Peyer's patch (tissue), 4 donors: ENCODE measurements at places on chromosomes 2 and 18.

GRCh38 chr2:120150040-120150482, 73.1 kb downstream of the TMEM185B start:
- DNase-seq: no peak

GRCh38 chr2:136653861-136654260, 111.5 kb upstream of the THSD7B start:
- DNase-seq: no peak

DNA sequence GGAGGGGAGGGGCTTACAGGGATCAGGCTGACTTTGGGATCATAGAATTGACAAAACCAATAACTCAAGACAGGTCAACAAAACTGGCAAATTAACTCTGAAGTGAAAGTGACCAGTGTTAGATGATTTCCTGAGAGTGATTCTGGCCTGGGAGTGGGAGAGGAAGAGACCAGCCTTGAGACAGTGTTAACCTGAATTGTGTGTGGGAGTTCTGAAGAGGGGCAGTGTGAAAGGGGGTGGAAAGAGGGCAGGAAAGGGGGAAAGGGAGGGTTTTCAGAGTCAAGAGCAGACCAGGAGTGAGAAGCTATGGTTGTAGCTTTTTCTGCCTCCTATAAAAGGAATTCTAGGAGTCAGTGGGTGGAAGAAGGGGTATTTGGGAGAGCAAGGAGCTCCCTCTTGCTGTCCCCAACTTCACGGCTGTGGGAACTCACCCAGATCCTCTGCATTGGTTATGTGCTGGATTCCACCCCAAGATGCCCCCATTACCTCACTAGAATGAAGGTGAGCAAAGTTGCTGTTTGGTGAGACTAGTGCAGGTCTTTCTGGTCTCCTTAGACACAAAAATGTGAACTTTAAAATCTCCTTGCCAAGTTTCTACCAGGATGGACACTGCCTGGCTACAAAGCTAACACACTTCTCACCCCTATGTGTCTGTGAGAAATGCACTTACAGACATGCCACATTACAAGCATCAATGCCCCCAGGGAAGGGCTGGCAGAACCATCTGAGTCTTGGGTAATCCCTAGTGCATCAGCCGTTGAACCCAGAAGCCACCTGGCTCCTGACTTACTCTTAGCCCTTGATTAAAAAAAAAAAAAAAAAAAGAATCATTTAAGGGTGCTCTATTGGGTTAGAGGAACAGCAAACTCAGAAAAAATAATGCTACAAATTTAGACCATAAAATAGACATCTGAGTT, 61.6 kb downstream of the BMP10 start:
- no peak for DNase-seq

DNA sequence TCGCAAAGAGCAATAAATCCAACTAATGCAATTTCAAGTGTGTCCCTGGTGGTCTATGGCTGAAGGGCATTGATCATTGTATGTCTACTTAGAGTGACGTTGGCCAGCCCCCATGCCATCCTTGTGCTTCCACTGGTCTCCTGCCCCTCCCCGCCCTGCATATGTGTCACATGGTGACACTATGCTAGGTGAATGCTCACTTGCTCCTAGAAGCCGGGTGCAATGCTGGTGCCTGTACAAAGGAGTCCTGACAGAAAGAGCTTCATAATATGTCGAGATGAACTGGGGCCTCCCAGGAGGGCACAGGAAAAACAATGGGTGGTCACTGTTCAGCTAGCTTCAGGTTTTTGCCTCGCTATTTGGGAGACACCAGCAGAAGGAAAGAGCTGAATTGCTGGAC, 5.9 kb upstream of the TRABD2A start:
- DNase-seq: no peak

- no peak for DNase-seq
These were observed 37.8 kb downstream of the RDH14 start for GRCh38 chr2:18522484-18523146.

DNA sequence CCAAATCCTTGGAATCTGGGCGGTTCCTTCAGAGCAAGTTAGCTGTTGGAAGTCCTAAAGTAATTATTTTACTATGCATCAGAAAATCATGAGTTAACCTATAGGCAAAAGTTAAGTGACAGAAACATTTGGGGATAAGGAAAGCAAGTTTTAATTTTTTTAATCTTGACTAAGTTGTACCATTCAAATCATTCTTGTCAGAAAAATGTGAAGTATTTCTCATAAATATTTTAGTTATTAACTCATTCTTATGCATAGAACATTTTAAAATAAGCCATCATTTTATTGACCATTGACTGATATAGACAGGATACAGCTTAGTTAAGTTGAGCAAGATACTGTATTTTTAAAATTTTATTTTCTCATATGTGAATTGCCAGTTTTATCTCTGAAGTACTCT, 98.2 kb upstream of the FOSL2 start:
- DNase-seq: no peak

GRCh38 chr18:49169037-49169521, 218.3 kb upstream of the SMAD7 start:
- peak; percentile 49 for DNase-seq

DNA sequence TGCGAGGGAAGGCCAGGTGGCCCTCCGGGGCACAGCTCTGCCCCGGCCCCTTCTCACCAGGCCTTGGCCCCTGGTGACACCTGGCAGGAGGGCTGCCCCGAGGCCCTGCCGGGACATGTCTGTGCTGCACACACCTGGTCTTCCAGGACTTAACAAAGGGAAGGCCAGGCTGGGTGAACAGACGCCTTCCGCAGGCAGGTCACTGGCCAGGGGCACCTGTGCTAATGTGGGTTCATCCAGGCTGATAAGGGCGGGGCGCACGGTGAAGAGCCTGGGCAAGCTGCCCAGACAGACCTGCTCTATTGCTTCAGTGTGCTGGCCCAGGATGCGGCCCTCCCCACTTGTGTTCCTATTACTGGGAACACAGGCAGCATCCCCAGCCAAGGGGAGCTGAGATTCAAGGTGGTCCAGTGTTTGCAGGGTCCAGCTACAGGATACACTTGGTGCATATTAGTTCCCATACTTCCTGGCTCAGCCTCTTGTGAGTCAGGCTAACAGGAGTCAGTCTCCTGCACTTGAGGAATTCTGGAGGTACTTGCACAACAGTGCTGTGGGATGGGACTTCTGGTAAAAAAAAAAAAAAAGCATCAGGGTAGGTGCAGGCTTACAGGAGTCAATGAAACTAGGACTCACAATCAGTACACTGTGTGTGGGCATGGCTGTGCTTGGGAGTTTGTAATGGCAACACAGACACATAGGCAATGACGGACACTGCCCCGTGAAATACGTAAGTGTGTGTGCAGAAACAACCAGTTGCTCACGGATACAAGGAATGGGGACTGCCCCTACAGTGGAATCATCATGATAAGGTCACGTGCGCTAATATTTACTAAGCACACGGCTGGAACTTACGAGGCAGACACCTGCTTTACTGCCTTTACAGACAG, 261.4 kb downstream of the TWIST2 start:
- no peak for DNase-seq

DNA sequence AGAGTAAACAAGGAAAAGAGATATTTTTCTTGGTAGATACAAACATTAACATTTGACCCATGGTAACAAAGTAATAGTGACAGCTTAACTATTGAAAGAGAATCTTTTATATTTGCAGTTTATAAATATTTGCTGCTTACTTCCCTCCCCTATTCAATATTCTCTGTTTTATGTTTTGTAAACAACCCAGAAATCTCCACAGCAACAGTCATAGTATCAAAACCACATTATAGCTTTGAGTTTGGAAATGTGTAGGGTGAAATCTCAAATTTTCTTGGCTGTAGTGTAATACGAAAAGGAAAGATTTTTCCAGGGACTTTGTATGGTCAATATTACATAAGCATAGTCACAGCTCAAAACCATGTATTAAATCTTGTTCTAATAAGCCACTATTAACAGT, 511.2 kb downstream of the METTL4 start:
- no peak for DNase-seq

- no peak for DNase-seq
These were observed 21.0 kb upstream of the CDKL4 start for GRCh38 chr2:39264733-39265132.

DNA sequence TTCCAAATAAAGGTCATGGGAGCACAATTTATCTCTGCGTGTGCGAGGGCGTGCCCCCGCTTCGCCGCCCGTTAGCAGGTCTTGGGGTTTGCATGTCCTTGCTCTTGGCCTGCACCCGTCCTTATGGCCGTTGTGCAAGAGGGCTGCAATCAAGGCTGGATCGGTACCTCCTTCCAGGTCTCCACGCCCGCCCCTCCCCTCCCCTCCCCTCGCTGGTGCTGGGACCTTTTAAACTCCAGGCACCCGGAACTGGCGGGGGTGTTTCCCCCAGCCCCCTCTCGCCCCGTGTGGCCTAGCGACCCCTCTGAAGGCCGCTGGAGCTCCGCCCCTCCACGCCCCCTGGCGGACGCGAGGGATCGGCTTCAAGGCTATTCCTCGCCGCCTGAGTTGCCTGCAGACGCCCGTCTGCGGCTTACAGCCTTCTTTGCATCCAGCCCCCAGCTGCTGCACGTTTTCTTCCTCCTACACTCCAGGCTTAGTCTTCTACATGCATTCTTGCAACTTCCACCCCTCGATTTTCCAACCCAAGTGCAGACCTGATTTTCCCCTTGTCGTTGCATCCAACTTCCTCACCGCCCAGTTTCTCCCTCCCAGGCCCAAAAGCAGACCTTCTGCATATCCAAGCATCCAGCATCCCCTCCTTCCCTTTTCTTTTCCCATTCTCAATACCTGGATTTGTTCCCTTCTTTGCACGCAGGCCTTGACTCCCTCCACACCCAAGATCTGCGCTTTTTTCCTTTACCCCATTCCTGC, 577 bp downstream of the IDH1 start:
- peak; percentile 93 for DNase-seq

- no peak for DNase-seq
These were observed 5.0 kb upstream of the MYO5B start for GRCh38 chr18:50199921-50200320.

DNA sequence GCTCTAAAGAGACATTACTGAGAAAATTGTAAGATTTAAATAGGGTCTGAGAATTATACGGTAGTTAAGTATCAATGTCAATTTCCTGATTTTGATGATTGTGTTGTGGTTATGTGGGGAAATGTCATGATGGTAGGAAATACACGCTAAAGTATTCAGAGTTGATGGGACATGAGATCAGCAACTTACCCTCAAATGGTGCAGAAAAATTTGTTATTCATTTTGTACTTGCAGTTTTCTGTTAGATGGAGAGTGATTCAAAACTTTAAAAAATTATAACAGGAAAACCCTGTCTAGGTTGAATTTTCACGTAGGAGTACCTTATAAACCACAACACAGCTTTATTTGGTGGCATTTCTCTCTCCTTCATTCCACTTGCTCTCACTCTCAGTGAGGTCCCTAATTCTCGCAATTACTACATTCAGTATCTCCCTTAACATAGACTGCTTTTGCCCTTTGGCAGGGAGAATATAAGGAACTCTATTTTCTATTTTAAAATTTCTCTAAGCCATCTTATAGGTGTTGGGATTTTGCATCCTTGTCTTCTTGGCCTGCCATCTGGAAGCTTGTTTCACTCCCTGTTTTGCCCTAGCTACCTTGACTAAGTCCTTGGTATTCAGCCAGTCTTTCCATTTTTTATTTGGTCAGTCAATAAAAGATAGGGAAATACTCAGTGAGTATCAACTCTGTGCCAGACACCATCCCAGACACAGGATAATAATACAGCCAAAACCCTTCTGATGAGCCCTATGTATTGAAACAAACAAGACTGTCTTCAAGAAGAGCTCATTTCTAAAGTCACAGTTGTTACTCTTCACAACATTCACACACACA, 550.6 kb upstream of the ACVR2A start:
- DNase-seq: no peak

DNA sequence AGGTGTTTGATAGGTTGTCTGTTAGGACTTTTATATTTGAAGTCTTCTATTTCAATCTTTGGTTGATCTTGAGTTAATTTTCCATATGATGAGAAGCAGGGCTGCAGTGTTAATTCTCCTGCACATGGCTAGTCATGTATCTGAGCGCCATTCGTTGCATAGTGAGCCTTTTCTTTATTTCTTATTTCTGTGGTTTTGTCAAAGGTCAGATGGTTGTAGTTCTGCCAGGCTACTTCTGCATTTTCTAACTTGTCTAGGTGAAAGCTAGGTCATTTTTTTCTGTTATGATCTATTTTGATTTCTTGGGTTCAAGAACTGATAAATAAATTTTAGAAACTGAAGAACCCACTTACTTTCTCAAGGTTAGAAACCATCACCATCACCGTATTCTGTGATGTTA, 56.7 kb downstream of the CCDC74A start:
- DNase-seq: no peak

DNA sequence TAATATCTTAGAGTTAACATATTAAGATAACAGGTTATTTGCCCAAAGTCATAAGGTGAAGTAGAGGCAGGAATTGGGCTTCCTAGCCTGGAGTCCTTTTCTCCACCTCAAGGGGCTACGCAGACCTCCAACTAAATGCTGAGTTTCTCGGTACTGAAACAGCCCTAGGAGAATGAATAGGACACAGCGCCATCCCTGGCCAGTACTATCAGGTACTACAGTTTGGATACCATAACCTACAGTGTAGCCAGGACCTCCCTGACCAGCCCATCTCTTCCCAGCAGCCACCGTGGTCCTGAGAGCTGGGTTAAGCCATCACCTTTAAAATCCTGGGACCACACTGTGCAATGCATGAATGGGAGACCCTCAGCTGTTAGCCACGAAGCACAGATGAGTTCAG, 15.7 kb downstream of the CASP8 start:
- no peak for DNase-seq

DNA sequence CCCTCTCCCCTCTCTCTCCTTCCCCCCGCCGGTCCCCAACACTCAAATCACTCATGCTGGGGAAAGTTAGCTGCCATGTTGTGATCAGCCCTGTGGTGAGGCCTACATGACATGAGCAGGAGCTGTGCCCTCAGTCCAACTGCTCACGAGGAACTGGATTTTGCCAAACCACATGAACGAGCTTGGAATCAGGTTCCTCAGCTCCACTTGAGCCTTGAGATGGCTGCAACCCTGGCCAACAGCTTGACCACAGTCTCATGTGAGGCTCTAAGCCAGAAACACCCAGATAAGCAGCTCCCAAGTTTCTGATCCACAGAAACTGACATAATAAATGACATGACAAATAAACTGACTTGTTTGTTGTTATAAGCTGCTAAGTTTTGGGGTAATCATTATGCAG, 38.4 kb downstream of the ARL4C start:
- no peak for DNase-seq

DNA sequence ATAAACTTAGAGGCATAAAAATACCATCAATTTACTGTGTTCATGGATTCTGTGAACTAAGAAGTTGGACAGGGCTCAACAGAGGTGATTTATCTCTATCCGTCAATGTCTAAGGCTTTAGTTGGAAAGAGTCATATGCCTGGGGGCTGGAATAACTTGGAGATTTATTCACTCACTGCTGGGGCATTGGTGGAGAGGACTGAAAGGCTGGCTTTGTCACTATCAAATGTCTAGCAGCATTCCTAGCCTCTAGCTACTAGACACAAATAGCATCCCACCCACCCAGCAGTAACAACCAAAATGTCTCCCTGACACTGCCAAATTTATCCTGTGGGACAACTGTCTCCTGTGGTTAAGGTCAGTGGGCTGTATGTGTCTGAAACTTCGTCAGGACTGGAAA, 71.0 kb downstream of the EVA1A start:
- no peak for DNase-seq
